ENCODE measurements at places on chromosomes 4 and X. TPM values are rescaled to one million over a fixed set of nuclear protein-coding genes. Genes with fewer than 3 reads are reported as not detected.

DNA sequence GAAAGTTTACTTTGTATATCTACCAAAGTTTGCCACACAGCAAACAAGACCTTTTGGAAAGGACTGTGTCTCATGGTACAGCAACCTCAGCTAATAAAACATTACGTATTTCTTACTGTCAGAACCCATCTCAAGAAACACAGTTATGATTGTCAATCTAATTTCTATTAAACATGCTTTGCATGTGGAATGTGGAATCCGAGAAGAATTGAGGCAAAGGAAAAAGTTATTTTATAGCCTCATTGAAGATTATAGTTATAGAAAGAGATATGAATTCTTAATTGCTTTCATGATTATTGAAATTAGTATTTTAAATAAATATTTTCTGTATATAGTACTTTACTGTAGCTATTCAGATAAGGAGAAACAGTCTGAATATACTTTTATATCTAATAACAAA, 5.4 kb downstream of the PCDH7 start:
- no peak for DNase-seq

- DNase-seq: no peak
Observed at GRCh38 chr4:78689700-78690323, 86.3 kb upstream of the BMP2K start.

DNA sequence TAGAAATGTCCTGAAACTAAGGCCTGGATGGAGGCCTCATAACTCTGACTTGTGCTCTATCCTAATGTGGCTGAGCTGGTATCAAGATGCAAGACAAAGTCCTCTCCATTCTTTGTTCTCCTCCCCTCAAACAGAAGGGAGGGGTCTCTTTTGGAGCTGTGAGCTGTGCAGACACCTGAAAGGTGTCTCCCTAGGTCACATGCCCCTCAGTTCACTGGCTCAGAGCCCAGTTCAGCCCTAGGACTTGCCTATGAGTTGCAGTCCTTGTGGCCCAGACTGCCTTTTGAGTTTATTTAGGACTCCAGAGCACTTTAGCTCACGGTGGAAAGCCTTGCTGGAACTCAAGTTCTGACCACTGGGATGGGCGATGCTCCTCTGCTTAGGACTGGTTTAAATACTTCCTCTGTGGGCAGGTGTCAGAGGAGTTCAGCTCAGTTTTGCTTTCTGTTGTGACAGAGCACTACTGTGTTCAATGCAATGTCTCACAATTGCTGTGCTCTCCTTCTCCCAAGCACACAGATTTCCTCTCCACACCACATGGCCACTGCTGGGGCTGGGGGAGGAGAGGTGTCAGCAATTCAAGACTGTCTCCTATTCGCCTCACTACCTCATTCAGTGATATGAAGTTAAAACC, 84.8 kb upstream of the ZNF827 start:
- no peak for DNase-seq

GRCh38 chr4:128571747-128572146, 237.8 kb upstream of the JADE1 start:
- DNase-seq: no peak

GRCh38 chr4:23333946-23334878, 555.6 kb downstream of the PPARGC1A start:
- DNase-seq: peak; percentile 53

- no peak for DNase-seq
Observed at GRCh38 chr4:51943221-51943620, 76.9 kb downstream of the LRRC66 start.

- no peak for DNase-seq
Observed at GRCh38 chr4:8599657-8600056, 7.1 kb downstream of the CPZ start.

DNA sequence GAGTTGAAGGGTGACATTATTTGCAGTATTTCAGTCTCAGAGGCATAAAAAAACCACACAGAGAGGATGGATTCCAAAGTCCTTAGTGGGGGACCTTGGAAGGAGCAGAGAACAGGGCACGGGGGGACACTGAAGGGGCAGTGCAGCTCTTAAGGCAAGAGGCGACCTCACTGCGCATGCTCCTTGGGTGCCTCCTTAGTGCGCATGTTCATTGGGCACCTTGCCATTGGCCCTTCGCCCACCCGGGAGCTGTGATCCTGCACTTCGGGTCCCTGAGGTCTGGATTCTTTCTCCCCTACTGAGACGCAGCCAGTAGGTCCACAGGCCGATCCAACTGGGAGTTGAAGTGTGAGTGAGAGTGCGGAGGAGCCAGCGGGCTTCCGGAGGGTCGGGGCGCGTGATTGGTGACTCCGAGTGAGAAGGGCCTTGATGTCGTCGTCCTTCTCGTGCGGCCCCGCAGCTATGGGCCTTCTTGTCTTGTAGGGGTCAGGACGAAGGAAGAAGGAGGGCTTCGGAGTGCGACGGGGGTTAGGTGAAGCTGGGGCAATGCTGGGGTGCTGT, at the start of gene XAGE5:
Gene XAGE5, plus strand, starts transcription at position 223 of the 561 bp plus-strand sequence. CDS start 1,280 bp downstream, outside the sequence.
- DNase-seq: no peak

DNA sequence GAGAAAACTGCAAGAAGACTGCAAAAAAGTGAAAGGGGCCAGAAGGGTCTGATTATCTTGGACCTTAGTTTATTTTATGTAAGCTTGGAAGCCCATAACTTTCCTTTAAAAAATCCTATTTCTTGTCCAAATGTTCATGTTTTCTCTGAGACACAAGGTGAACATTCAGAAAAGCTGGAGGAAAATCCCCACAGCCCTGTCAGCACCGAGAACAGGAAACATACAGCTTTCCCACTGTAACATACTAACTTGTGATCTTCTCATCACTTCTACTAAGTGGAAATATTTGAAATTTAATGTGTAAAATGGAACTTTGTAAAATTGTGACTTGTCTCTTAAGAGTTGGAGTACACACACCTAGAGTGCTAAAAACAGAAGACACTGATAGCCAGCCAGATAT, 21.3 kb downstream of the GPR174 start:
- DNase-seq: no peak

GRCh38 chrX:115581759-115582615, 21.0 kb downstream of the PLS3 start:
- no peak for DNase-seq

DNA sequence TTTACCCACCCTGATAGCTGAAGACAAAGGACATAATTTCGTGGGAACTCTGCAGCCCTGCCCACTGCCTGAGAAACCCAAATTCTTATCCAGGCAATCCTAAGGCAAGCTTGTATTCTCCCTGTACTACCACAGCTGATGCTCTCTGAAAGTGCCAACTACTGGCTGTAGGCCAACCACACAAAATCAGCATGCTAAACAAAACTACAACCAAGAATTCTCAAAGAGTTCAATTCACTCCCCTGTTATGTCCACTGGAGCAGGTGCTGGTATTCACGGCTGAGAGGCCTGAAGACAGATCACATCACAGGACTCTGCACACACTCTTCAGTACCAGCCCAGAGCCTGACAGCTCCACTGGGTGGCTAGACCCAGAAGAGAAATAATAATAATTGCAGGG, 375.9 kb upstream of the NDST4 start:
- DNase-seq: no peak

DNA sequence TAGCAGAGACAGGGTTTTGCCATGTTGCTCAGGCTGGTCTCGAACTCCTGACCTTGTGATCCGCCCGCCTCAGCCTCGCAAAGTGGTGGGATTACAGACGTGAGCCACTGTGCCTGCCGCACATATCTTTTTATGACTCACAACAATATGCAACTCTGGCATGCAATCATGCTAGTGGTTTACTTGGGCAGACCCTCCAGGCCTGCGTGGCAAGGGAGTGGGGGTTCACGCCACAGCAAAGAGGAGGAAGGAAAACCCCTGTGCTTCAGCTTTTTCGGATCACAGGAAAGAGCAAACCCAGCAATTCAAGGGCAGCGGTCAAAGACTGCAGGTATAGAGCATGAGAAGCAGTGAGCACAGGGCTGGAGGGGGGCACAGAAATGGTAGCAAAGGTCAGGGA, 48.3 kb upstream of the CD99 start:
- no peak for DNase-seq

DNA sequence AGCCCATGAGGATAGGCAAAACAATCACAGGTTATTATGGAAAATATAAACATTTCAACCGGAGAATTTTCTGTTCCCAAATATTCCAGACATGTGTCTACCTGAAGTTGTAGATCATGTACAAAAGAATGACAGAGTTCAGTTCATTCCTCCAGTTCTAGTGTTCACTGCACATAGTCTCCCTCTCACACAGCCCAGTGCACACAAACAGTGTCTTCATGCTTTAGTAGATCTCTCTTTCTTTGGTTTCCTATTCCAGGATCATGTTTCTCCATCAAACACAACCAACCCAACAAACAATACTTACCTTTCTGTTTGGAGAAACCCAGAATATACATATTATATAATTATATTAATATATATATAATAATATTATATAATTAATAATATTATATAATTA, 671.9 kb downstream of the TRIML1 start:
- DNase-seq: no peak

- no peak for DNase-seq
Observed at GRCh38 chr4:40547789-40548132, 81.9 kb downstream of the RBM47 start.

GRCh38 chr4:112564706-112565270, 48.8 kb upstream of the NEUROG2 start:
- no peak for DNase-seq

DNA sequence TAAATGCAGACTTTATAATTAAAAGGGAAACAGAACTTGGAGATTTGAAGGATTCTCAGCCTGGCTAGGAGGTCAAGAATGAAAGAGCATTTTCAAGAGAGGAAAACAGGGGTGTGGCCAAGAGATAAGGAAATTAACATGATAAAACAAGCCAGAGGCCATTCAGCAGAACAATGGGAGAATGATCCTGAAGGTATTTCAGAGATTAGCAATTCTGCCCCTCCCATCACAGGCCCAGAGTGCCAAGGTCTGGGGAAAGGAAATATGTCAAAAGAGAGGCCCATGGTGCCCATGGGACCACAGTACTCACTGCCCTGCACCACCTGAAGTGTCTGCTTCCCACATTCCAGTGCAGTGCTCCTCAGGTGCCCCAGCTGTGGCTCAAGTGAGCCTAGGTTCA, 188.5 kb upstream of the STS start:
- no peak for DNase-seq

- no peak for DNase-seq
Observed at GRCh38 chr4:9895333-9895705, 113.9 kb downstream of the DRD5 start.

ADH1A gene
- not detected for total RNA-seq

CT45A5 gene
- not detected for total RNA-seq

GJB1 gene
- not detected for total RNA-seq

Measured in activated T-helper 1 cell treated with anti-CD3 and anti-CD28 coated beads, Interleukin-12 subunit alpha, Interleukin-12 subunit beta, Interleukin-2, Interleukin-4 antibody, amounts not matched to agents 30 ng/mL and 10 ng/mL and 1 ng/mL, durations not matched to agents 14 hours and 24 hours and 36 hours (primary cell).